ENCODE measurements at places on chromosomes 4 and X. TPM values are rescaled to one million over a fixed set of nuclear protein-coding genes. Genes with fewer than 3 reads are reported as not detected.

The RNF150 gene
- 3.1 TPM for total RNA-seq

The MAGEA10 gene
- total RNA-seq: not detected

The HELQ gene
- total RNA-seq: 13.1 TPM

- peak overlapping the region; percentile 60 for H3K27ac ChIP-seq
- H3K4me1 ChIP-seq: no peaks in the 10 kb centered on the region
- H3K27me3 ChIP-seq: no peaks in the 10 kb centered on the region
- H3K36me3 ChIP-seq: no peaks in the 10 kb centered on the region
- peak overlapping the region; percentile 21 for H3K4me3 ChIP-seq
- DNase-seq: no peak
Observed at GRCh38 chrX:131816551-131817136, 206.5 kb upstream of the STK26 start.

- H3K4me1 ChIP-seq: no peaks in the 10 kb centered on the region
- no peak overlapping the region for H3K27ac ChIP-seq
- H3K4me3 ChIP-seq: no peak overlapping the region
Observed at GRCh38 chr4:99518601-99519295, 7.9 kb downstream of the C4orf17 start.

DNA sequence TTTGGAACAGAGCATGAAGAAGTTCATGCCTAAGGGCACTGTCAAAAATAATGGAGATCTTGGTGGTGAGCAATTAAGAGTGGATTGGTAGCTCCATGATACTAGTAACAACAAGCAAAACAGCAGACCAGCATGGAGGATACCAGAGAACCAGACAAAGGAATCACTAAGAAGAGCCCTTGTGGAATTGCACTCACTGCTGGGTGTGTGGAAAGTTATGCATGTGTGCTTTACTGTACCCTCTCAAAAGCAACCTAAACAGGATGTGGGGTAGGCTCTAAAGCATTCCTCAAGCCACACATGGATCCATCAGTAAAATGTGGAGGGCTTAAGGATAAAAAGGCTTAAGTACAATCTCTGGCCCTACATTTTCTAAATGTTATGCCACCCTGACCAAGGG lies 69.5 kb downstream of the AR start:
- H3K27me3 ChIP-seq: no peaks in the 10 kb centered on the region
- no peaks in the 10 kb centered on the region for H3K36me3 ChIP-seq
- H3K4me3 ChIP-seq: no peak overlapping the region
- H3K4me1 ChIP-seq: no peaks in the 10 kb centered on the region
- H3K27ac ChIP-seq: no peak overlapping the region

DNA sequence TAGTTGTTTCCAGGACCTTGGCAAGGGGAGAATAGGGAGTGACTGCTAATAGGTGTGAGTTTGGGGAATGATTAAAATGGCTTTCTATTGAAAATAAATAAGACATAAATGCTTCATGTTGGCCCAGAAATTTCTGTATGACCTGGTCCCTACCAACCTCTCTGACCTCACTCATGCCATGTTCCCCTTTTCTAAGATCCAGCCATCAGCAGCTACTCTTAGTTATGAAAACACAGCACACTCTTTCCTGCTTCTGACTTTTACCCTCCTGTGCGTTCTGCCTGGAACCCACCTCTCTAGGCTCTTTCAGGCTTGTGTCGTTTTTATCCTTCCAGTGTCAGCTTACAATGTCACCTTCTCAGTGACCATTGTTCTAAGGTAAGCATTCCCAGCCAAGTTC lies 14.8 kb upstream of the CXCL5 start:
- peaks cover 3% of the 10 kb centered on the region for H3K4me1 ChIP-seq
- H3K36me3 ChIP-seq: no peaks in the 10 kb centered on the region
- no peaks in the 10 kb centered on the region for H3K27me3 ChIP-seq
- no peak for DNase-seq
- H3K27ac ChIP-seq: no peak overlapping the region

GRCh38 chr4:55086578-55086977 lies 38.8 kb downstream of the KDR start:
- no peak overlapping the region for H3K27ac ChIP-seq
- H3K36me3 ChIP-seq: no peaks in the 10 kb centered on the region
- H3K4me1 ChIP-seq: no peaks in the 10 kb centered on the region
- DNase-seq: no peak
- H3K27me3 ChIP-seq: no peaks in the 10 kb centered on the region

DNA sequence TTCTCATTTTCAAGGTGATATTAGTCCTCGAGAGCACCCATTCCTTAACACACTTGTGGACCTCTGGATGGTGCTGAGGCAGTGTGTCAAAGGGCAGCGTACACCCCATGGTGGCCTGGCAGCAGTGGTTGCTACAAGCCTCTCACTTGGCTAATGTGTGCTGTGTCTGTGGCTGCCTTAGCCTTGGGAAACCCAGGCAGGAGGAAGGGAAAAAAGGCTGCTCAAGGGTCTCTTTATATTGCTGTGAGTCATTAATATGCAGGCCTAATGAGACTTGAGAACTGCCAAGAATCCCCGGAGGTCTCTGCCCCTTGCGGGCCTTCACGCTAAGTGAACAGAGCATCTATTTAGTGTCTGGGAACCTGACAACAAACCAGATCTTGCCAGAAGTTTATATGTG lies 7.0 kb downstream of the PCDH10 start:
- H3K36me3 ChIP-seq: no peaks in the 10 kb centered on the region
- peaks cover 44% of the 10 kb centered on the region for H3K27me3 ChIP-seq
- no peak overlapping the region for H3K27ac ChIP-seq
- no peak overlapping the region for H3K4me3 ChIP-seq

GRCh38 chr4:146132445-146132844 lies 43.1 kb upstream of the LSM6 start:
- H3K36me3 ChIP-seq: no peaks in the 10 kb centered on the region
- H3K27me3 ChIP-seq: no peaks in the 10 kb centered on the region
- H3K4me3 ChIP-seq: no peak overlapping the region

GRCh38 chr4:16206848-16207247 lies 19.4 kb downstream of the TAPT1 start:
- H3K27me3 ChIP-seq: no peaks in the 10 kb centered on the region
- no peaks in the 10 kb centered on the region for H3K4me1 ChIP-seq
- no peak overlapping the region for H3K4me3 ChIP-seq

- H3K27ac ChIP-seq: no peak overlapping the region
- no peaks in the 10 kb centered on the region for H3K4me1 ChIP-seq
- DNase-seq: no peak
- H3K4me3 ChIP-seq: no peak overlapping the region
Observed at GRCh38 chrX:26442340-26442739, 226.4 kb downstream of the MAGEB5 start.

DNA sequence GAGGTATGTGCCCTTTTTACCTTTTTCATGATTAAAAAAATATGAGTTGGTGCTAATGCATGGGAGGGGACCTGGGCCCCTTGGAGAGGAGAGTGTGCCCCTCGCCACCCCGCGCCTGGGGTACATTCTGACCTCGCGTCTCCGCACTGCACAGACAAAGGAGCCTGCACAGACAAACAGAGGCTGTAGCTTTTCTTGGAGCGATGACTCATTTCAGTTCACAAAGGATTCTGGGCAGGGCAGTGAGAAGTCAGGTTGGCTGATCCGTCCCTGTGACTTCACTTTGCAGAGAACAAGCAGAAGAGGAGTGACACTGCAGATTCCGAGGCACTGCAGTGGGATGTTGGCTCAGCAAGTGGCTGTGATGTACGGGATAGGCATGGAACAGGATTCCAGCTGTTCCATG lies 82.9 kb downstream of the STOX2 start:
- DNase-seq: no peak
- H3K36me3 ChIP-seq: no peaks in the 10 kb centered on the region
- no peaks in the 10 kb centered on the region for H3K4me1 ChIP-seq
- peak overlapping the region; percentile 18 for H3K4me3 ChIP-seq
- no peaks in the 10 kb centered on the region for H3K27me3 ChIP-seq

DNA sequence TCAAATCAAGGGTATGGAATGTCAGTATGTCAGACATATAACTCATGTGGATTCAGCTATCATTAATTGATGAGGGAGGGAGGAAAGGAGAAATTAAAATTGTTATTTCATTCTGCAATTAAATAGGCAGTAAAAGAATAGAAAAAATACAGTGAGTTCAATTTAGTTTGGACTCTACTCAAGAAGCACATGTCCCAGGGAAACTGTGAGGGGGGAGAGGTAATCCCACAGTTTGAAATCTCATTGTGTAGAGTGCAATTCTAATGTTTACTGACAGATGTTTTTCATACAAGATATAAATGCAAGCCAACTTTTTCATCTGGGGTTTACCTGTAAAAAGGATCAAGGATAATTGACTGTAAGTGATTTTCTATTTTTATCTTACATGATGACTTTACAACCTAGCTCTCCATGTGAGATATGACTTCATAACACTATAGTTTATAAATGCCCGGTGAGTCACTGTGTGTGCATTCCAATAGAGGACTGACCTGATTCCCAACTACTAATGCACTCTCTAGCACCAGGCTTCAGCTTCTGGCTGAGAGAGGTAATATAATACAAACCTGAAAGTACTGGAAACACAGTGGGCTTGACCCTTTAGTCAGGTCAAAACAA lies 35.2 kb upstream of the SCD5 start:
- H3K27me3 ChIP-seq: no peaks in the 10 kb centered on the region
- no peak overlapping the region for H3K4me3 ChIP-seq
- H3K36me3 ChIP-seq: peaks cover 74% of the 10 kb centered on the region
- no peak for DNase-seq
- no peak overlapping the region for H3K27ac ChIP-seq

GRCh38 chr4:110134269-110134869 lies 64.0 kb downstream of the ELOVL6 start:
- H3K27ac ChIP-seq: no peak overlapping the region
- H3K27me3 ChIP-seq: no peaks in the 10 kb centered on the region
- no peaks in the 10 kb centered on the region for H3K4me1 ChIP-seq

GRCh38 chr4:3254302-3255131 lies 5.6 kb downstream of the MSANTD1 start:
- no peaks in the 10 kb centered on the region for H3K4me1 ChIP-seq
- no peak overlapping the region for H3K4me3 ChIP-seq
- no peaks in the 10 kb centered on the region for H3K36me3 ChIP-seq
- no peak for DNase-seq
- H3K27me3 ChIP-seq: no peaks in the 10 kb centered on the region
- no peak overlapping the region for H3K27ac ChIP-seq

Measured in left lung (tissue), 14 donors.